ENCODE measurements at places on chromosomes 16 and 17. TPM values are rescaled to one million over a fixed set of nuclear protein-coding genes. Genes with fewer than 3 reads are reported as not detected.

GRCh38 chr17:72631568-72631948 is 460.9 kb downstream of the SLC39A11 start:
- H3K36me3 ChIP-seq: no peaks in the 10 kb centered on the region
- no peaks in the 10 kb centered on the region for H3K27me3 ChIP-seq
- no peak overlapping the region for H3K27ac ChIP-seq
- DNase-seq: no peak

GRCh38 chr17:10325031-10325695 is 47.6 kb downstream of the MYH13 start:
- no peaks in the 10 kb centered on the region for H3K36me3 ChIP-seq
- H3K4me1 ChIP-seq: no peaks in the 10 kb centered on the region
- H3K27me3 ChIP-seq: no peaks in the 10 kb centered on the region
- no peak for DNase-seq
- H3K27ac ChIP-seq: no peak overlapping the region
- H3K4me3 ChIP-seq: no peak overlapping the region

GRCh38 chr17:42309986-42310786 is 21.9 kb downstream of the STAT5A start:
- no peak overlapping the region for H3K27ac ChIP-seq
- H3K36me3 ChIP-seq: peaks cover 61% of the 10 kb centered on the region
- H3K27me3 ChIP-seq: no peaks in the 10 kb centered on the region
- peaks cover 43% of the 10 kb centered on the region for H3K4me1 ChIP-seq
- no peak overlapping the region for H3K4me3 ChIP-seq

DNA sequence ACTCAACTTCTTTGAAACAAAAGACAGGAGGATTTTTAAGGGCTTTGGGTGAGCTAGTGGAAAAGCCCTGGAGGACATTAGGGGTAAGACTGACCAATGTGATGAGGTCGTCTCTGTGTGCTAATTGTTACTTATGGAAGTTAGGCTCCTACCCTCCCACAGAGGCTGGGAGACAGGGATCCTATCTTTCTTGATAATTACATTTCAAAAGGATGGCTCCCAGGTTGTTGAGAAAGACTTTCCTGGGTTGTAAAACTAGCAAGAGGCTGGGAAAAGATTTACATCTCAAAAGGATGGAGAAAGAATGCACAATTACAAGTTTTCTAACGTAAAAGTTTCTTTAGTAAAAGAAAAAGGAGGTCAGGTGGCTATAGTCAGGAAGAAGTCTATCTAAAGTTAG is 605.8 kb upstream of the GOT2 start:
- no peak overlapping the region for H3K27ac ChIP-seq
- DNase-seq: no peak
- no peak overlapping the region for H3K4me3 ChIP-seq
- H3K36me3 ChIP-seq: no peaks in the 10 kb centered on the region
- no peaks in the 10 kb centered on the region for H3K27me3 ChIP-seq

The C17orf113 gene
- 1.1 TPM for total RNA-seq
